ENCODE measurements at places on chromosomes 6 and 20. TPM values are rescaled to one million over a fixed set of nuclear protein-coding genes. Genes with fewer than 3 reads are reported as not detected.
A peak's percentile ranks its signal among the peaks of the same experiment; 100 is the strongest.

Gene NMBR
- not detected for total RNA-seq

Gene PXDC1
- total RNA-seq: 5.2 TPM

Gene LCA5
- total RNA-seq: 7.9 TPM

Gene BTNL2
- total RNA-seq: not detected

Gene USP49
- total RNA-seq: 1.6 TPM

Gene DNAH8
- total RNA-seq: not detected

Gene KIF25
- total RNA-seq: 0.23 TPM

Gene EPB41L2
- total RNA-seq: 17.9 TPM

Gene GLP1R
- total RNA-seq: 8.5 TPM

Gene OPN5
- total RNA-seq: not detected

Gene OSTM1
- total RNA-seq: 10.0 TPM

Gene ENPP1
- 19.6 TPM for total RNA-seq

DNA sequence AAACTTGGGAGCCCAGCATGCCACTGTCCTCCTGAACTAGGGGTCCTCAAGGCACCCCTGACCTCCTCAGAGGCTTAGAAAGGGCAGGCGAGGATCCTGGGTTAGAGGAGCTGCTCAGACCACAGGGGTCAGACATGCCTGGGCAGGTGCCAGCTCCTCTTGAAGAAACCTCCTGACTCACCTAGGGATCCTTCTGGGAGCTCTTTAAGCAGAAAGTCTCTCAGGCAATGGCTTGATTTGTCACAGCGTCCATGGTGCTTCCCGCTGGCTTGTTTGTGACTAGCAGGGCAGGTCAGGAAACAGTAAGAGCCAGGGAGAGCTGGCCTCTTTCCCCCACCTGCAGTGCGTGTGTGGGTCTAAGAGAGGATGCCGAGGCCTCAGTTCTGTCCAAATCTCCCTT is 174.5 kb upstream of the SNX9 start:
- no peak for DNase-seq

DNA sequence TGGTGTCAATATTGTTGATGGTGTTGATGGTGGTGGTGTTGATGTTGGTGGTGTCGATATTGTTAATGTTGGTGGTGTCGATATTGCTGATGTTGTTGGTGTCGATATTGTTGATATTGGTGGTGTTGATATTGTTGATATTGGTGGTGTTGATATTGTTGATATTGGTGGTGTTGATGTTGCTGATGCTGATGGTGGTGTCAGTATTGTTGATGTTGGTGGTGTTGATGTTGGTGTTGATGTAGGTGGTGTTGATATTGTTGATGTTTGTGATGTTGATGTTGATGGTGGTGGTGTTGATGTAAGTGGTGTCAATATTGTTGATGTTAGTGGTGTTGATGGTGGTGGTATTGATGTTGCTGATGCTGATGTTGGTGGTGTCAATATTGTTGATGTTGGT is 240.0 kb downstream of the CDH4 start:
- DNase-seq: no peak

DNA sequence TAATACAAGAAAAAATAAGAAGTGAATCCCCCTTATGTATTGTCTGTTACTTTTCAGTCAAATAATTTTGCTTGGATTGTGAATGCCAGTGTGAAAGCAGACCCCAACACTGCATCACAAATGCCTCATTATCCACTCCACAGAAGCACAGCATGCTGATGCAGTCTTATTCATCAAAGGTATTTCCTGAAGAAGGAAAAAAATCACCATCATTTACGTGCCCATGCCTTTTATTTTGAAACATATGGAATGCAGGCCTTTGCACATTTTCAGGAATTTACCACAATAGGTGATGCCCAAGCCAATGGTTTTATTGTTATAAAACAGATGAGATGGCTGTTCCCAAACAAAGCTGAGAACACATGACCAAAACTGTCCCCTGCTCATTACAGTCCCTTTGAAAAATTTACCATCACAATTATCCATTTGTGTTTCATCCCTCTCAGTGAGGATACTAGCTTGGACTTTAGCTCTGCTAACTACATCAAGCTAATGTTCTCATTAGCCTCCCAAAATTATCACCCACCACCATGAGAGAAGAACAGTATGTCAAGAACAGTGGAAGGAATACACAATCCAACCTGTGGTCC is 180.6 kb upstream of the HTR1E start:
- DNase-seq: no peak

- DNase-seq: no peak
These were observed 712.1 kb upstream of the MMS22L start for GRCh38 chr6:97995158-97995557.

DNA sequence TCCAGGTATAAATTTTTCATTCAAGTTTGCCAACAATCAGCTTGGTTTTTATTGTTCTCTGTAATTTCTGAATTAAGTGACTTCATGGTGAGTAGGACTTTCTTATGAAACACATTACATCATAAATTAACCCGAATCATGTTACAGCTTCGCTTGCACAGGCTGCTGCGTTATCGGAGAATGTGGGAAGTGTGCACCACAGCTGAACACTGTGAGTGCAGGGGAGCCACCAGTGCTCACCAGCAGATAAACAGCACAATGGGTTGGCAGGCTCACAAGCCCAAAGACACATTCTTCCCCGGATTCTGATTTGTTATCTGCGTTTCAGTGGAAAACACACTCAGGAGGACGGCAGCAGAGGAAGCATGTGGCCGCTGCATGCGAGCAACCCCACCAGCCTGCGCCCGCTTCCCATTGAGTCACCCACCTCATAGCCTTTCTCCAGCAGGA is 121.1 kb downstream of the GMDS start:
- no peak for DNase-seq

DNA sequence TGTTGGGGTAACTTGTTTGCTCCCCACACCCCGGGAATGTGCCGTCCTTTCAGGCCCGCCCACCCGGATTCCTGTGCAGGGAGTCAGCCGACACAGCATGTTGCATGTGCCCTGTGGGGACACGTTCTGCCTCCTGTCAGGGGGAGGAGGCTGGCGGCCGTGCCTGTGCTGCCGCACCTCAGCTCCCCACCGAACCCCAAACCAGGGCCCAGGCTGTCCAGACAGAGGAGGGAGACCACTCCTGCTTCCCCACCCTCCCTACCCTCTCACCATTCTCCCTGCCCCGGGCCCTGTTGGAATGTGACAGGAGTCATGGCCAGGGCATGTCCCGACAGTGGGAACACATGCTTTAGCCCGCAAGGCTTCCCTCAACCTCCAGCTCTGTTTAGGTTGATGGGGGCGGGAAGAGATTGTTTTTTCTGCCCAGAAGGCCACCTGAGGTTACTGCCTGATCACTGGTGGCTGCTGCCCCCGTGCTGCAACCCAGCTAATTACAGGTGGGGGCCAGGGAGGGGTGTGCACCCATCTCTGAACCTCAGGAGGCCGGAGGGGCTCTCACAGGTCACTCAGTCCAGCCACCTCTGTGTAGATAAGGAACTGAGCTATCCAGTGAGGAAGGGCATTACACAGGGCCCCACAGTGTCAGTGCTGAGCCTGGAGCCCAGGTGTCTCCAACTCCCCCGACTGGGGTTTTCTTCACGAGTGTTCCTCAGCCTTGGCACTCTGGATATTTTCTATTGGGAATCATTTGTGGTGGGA is 13.6 kb downstream of the LRRC73 start:
- no peak for DNase-seq

GRCh38 chr20:52209154-52209571 is 17.6 kb upstream of the ZFP64 start:
- no peak for DNase-seq

GRCh38 chr6:25447570-25447929 is 168.4 kb downstream of the CARMIL1 start:
- DNase-seq: no peak

- peak; percentile 89 for DNase-seq
These were observed 15.7 kb upstream of the HLA-A start for GRCh38 chr6:29926413-29927274.

GRCh38 chr20:63697357-63697867 is 960 bp downstream of the TNFRSF6B start:
- DNase-seq: peak; percentile 79

GRCh38 chr6:158810155-158811095 is 8.7 kb downstream of the EZR start:
- DNase-seq: no peak

DNA sequence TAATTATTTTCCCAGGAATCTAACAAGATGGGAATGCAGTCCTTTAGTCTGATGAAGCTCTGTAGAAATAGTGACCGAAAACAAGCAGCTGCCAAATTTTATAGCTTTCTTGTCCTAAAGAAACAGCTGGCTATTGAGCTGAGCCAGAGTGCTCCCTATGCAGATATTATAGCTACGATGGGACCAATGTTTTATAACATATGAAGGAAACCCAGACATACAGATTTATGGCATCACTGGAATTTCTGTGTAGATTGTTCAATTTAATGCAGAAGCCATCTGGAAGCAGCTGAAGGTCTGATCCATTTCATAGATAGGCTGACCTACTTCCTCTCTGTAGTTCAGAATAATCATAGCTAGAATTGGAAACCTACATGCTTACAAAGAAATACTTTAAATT is 11.8 kb upstream of the SNPH start:
- DNase-seq: no peak

- DNase-seq: no peak
These were observed 1174.7 kb upstream of the MAP3K7 start for GRCh38 chr6:91761621-91762020.

DNA sequence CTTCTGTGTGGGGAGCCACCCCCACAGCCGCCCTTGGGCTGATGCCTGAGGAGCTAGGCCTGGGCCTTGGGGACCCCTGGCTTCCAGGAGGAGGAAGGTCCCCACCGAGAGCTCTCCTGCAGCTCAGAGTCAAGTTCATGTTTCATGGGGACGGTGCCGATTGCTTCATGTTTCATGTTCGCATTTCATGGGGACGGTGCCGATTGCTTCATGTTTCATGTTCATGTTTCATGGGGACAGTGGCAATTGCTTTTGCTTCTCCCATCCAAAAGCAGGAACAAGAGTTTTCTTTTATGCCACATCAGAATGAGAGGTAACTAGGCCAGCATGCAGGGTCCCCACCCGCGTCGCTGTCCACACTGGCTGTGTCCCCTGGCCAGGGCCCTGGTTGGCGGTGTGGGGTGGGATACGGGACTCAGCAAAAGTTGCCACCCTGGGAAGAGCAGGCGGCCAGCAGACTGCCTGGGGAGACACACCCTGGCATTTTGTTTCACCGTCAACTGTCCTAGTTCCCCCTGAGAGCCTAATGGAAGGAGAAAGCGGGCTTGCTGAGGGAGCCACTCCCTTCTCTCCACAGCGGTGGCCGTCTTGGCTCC is 46.0 kb downstream of the DACT2 start:
- DNase-seq: no peak

- no peak for DNase-seq
These were observed 613.9 kb upstream of the ARID1B start for GRCh38 chr6:156163311-156163710.

- no peak for DNase-seq
These were observed 208.3 kb downstream of the TAF4 start for GRCh38 chr20:61857414-61857775.
